HT-29 (cell line): ENCODE measurements at places on chromosomes 1 and 21. TPM values are rescaled to one million over a fixed set of nuclear protein-coding genes. Genes with fewer than 3 reads are reported as not detected.
A peak's percentile ranks its signal among the peaks of the same experiment; 100 is the strongest.

DNA sequence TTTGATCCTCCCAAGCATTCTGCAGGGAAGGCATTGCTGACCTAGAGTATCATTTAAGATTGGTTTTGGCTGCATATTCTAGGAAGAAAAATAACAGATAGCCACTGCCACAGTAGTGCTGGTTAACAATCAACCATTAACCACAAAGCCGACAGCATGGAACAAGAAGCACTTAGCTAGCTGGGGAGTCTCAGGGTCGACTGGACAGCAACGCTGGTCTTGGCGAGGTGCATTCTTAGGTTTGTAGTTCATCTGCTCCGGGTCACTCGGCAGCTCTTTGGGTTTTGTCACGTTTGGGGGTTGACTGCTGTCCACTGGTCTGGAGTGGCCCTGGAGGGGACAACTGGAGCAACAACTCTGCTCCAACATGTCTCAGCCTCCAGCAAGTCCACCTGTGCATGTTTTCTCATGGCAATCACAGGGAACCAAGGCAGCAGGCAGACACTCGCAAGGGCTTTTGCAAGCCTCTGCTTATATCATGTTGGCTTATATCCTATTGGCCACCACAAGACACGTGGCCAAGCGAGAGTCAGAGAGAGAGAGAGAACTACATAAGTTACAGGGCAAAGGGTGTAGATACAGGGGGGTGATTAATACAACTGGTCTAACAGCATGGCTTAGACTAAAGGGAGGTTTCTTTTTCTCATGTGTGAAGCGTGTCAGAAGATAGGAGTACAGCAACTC is 99.5 kb downstream of the LACTBL1 start:
- no peak for DNase-seq

GRCh38 chr1:56433056-56433577 is 146.2 kb downstream of the PLPP3 start:
- DNase-seq = no peak

GRCh38 chr1:53267761-53268160 is 29.4 kb upstream of the MAGOH start:
- DNase-seq = no peak

GRCh38 chr1:236458996-236459395 is 64.8 kb upstream of the LGALS8 start:
- DNase-seq = no peak

- DNase-seq = no peak
Measured at GRCh38 chr1:41914516-41914915, 4.2 kb downstream of the HIVEP3 start.

DNA sequence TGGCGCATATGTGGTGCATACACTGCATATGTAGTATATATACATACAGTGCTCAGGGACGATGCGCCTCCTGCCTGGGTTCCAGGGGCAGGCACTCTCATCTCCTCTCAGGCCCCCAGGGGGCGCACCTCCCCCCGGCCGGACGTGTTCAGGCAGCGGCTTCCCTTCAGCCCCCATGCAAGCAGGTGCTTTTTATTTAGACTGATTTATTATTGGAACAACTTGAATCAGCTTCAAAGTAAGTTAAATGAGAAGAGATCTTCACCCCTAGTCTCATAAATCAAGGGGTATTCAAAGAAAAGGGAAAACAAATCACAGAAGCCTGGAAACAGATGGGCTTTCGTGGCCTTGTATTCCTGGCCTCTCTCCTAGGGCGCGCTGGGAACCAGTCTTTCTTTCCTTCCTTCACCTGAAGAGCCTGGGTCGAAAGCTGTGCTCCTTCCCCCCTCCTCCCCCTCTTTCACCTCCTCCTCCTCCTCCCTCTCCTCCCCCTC is 64.6 kb downstream of the UBIAD1 start:
- peak; percentile 54 for DNase-seq

TRIM67 gene
- total RNA-seq = 0.03 and 0.05 TPM in 2 replicates
